Tibial nerve (tissue), 4 donors: ENCODE measurements at places on chromosomes 3 and 15. TPM values are rescaled to one million over a fixed set of nuclear protein-coding genes. Genes with fewer than 3 reads are reported as not detected.

Gene CFAP92
- total RNA-seq, result not detected

Gene IQCF5
- total RNA-seq, result not detected

Gene FOXB1
- total RNA-seq, result not detected

Gene SCAANT1
- total RNA-seq, result not detected

Gene KCNH8
- total RNA-seq, result 0.42 TPM

Gene CDCP1
- total RNA-seq, result 0.84 TPM

Gene GUCA1C
- total RNA-seq, result not detected

Gene CYP8B1
- total RNA-seq, result not detected

Gene KLHL18
- 14.6 TPM for total RNA-seq

Gene NPAP1
- not detected for total RNA-seq

Gene PLA2G4D
- not detected for total RNA-seq

Gene ITIH1
- total RNA-seq, result not detected

Gene SGO1
- not detected for total RNA-seq

Gene RASL12
- total RNA-seq, result 75.3 TPM

Gene CHRM5
- 0.21 TPM for total RNA-seq

Gene SMCO1
- not detected for total RNA-seq

Gene FBXL2
- total RNA-seq, result 14.7 TPM

Gene TMEM212
- total RNA-seq, result not detected

GRCh38 chr3:54353546-54353945 lies 231.2 kb downstream of the CACNA2D3 start:
- DNase-seq, result no peak

DNA sequence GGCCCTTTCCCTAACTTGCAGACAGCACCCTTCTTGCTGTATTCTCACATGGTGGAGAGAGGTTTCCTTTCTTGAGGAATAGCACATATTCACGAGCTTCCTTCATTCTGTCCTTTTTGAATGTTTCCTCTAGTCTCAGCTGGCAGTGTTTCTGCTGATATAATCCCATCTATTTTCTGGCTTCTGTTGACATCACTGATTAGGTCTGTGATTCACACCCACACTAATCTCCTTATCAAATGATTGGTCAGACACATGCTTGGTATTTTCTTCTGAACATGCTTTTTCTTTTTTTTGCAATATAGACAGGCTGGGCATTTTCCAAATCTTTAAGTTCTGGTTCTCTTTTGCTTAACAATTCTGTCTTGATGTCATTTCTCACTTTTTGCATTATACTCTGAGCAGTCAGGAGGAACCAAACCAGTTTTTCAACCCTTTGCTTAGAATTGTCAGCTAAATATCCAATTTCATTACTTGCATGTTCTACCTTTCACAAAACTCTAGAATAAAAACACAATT lies 65.4 kb downstream of the OXSM start:
- no peak for DNase-seq

GRCh38 chr15:80997692-80998091 lies 3.0 kb upstream of the TLNRD1 start:
- no peak for DNase-seq

DNA sequence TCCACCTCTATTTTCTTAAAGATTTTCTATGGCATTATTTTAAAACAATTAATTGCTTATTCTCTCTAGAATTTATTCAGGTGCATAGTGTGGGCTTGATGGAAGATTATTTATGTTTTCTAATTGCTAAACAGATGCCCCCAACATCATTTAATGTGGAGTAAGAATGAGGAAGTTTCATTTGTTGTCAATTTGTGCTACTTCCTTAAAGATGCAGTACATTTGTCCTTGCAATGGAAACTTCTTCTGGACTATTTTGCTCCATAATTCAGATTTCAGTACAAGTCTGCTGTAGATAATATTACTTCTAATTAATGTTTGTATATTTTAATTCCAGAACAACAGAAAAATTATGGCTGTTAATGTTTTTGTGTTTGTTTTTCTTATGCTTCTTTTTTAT lies 104.8 kb downstream of the TGFBR2 start:
- no peak for DNase-seq

DNA sequence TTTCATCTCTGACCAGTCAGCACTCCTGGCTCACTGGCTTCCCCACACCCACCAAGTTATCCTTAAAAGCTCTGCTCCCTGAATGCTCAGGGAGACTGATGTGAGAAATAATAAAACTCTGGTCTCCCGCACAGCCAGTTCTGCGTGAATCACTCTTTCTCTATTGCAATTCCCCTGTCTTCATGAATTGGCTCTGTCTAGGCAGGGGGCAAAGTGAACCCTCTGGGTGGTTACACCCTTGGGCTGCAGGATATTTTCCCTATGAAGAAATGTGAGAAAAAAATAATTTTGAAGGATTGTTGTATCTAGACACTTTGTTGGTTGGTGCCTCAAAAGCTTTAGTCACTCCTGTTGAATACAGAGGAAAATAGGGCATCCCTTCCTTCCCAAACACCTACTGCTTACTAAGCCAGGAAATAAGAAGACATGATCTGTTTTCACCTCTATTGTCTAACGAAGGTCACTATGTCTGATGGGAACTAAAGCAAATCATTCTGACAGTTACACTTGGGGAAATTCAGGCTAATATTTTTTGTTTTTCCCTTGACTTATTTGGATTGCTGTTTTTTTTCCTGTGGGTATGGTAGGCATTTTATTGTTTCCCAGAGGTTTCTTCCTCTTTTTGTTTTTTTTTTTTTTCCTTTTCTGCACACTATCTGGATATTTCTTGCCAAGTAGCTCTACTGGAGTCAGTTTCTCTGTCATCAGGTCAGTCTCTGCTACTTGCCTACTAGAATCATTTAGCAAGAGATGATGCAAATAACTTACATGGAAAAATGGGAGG lies 15.3 kb upstream of the TNFSF10 start:
- DNase-seq, result no peak

GRCh38 chr15:43085921-43086320 lies 19.9 kb downstream of the UBR1 start:
- DNase-seq, result no peak

DNA sequence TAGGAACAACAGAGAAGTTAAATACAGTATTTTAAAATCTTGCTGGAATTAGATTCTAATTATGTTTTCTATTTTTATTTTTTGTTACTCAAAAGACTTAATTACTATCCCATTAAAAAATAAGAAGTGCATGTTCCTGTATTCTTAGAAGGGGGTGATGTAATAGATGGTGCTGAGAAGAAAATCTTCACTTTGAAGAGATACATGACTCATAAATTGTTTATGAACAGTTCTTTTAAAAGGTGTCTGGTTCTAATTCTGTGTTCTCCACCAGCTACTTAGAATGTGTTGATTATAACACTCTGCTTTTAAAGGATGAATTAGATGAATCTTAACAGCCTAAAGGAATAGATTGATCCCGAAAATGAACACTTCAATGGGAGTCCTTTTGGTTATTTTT lies 8.2 kb downstream of the RCN2 start:
- no peak for DNase-seq

- peak; percentile 33 for DNase-seq
Observed at GRCh38 chr15:81106560-81106959, 27.5 kb upstream of the CFAP161 start.

DNA sequence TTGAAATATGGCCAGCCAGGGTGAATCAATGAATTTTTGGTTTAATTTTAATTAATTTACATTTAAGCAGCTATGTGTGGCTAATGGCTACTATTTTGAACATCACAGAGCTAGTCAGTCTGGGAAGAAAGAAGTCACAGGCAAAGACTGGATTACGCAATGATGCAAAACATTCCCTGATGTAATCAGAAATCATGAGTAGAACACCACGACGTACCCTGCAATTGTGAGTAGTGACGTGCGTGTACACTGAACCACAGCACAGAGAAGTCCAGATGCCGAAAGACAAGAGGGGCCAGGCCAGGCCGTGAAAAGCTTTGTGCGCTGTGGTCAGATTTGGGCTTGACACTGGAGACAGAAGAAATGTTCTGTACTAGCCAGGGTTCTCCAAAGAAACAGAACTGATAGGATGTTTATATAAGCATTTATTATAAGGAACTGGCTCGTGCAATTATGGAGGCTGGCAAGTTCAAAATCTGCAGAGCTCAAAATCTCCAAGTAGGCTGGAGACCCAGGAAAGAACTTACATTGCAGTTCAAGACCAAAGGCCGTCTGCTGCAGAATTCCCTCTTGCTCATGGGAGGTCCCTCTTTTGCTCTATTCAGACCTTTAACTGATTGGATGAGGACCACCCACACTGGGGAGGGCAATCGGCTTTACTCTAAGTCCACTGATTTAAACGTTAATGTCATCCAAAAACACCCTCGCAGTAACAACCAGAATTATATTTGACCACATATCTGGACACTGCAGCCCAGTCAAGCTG lies 44.6 kb downstream of the SH3BP5 start:
- peak; percentile 86 for DNase-seq

DNA sequence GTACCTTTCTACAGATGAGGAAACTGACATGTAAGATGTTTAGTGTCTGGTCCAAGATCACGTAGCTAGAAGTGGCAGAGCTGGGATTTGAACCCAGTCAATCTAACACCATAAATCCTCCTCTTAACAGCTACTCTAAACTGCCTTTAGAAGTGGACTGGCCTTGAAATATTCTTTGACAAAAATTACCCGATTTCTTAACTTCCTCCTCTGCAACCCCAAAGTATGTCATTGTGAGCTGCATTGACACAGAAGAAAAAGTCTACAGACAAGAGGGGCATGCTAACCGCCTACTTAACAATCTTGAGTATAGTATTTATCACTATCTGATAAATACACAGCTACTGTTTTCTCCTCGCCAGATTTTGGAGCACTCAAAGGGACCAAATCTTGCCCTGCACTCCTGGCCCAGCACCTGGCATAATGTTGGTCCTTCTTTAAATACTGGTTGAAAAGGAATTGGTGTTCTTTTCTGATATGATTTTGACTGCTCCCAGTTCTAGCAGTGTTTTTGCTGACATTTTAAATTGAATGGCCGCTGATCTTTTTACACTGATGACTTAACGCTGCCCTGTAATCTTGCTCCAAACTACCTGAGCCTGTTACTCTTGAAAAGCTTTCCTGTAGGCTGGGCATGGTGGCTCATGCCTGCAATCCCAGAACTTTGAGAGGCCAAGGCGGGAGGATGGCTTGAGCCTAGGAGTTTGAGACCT lies 36.9 kb downstream of the ITPR1 start:
- DNase-seq, result no peak

GRCh38 chr3:142418926-142419592 lies 28.8 kb downstream of the XRN1 start:
- DNase-seq, result no peak

DNA sequence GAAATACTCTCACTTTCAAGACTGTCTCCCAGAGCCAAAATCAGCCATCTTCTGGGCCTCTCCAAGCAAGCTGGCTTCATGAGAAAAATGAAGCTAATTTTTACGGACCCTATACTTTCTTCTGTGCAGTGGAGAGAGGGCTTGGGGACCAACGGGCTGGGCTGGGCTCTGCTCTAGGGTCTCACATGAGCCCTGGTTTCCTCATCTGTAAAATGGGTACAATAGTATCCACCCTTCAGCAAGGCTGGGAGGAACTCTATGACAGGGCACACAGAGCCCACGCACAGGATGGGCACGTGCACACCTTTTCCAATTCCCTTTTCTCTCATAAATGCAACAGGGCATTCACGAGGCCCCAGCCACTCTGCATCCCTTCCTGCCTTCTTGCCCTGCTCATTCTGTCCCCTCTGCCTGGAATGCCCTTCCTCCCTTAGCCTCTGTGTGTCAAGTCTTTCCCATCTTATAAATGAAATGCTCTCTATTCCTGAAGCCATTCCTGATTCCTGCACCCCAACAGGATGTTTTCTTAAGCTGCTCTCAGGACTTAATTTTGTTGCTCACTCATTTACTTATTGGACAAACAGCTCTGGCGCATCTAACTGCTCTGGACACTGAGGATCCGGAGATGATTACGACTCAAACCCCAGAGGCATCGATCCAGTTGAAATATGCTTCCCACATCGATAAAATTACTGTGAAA lies 32.9 kb upstream of the SEC13 start:
- no peak for DNase-seq

GRCh38 chr3:122464659-122465058 lies 48.8 kb upstream of the WDR5B start:
- DNase-seq, result no peak

- DNase-seq, result no peak
Observed at GRCh38 chr3:36729204-36730056, 34.9 kb downstream of the DCLK3 start.

GRCh38 chr3:165645191-165645590 lies 192.0 kb downstream of the BCHE start:
- DNase-seq, result no peak

- DNase-seq, result no peak
Observed at GRCh38 chr15:33508703-33509102, 197.9 kb downstream of the RYR3 start.

GRCh38 chr3:144663456-144664436 lies 692.1 kb downstream of the DIPK2A start:
- no peak for DNase-seq

DNA sequence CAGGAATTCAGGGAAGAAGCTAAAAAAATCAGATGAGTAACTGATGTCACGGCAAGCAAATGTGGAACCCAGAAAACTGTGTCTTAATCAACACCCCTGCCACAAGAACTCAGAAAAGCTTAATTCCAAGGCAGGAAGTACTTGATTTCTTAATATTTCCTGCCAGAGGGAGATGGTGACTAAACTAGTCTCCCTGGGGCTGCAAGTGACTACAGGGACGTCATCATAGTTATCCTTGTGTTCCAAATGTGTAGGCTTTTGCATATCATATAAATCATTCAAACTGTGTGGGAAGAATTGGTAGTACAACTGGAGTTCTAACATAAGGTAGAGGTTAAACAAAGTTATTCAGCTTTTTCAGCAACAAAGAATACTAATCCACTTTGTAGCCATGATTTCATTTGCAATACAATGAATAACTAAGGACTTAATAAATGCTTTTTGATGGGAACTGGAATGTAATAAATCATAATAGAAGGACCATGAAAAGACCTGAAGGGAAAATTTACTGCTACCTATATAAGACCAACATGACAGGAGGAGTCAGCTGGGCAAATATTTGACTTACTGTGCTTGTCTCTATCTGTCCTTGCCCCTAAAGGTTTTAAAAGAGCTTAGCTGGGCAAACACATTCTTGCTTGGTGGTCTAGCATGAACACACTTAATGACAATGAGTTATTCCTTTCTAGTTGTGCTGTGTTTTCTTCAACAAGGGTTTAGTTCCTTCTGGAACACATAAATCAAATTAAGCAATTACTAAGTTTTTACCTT lies 76.0 kb upstream of the NECTIN3 start:
- no peak for DNase-seq

- no peak for DNase-seq
Observed at GRCh38 chr15:53746101-53746500, 13.4 kb downstream of the WDR72 start.

GRCh38 chr3:137148917-137149316 lies 191.1 kb downstream of the IL20RB start:
- DNase-seq, result no peak
